Activated CD4-positive, alpha-beta T cell treated with anti-CD3 and anti-CD28 coated beads, Interleukin-2, amount 50 U/mL, for 1 hour (primary cell): ENCODE measurements at places on chromosomes 1 and 21.

DNA sequence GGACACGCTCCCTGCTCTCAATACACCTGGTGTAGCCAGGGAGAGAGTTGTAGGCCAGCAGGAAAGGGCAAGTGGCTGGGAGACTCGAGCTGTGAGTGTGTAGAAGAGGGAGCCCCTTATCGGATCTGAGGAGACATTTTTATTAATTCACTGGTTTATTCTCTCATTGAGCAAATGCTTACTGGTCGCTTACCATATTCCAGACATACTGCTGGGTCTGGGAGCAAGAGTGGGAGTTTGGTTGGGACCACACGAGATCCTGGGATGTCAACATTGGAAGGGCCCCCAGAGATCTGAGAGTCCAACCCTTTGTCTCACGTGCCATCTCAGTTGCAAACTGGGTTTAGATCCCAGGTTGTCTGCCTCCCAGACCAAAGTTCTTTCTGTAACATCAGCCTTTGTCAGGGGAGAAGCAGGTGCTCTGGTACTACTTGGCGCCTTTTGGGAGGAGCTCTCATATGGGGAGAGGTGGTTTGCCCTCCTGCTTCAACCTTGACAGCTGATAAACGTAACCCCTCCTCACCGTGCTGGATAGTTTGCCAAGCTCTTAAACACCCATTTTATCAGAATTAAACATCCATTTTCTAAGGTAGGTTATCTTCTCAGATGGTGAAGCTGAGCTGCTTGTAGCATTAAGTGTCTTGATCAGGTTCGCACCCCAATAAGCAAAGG lies 742 bp downstream of the TMEM222 start:
- no peak for DNase-seq

DNA sequence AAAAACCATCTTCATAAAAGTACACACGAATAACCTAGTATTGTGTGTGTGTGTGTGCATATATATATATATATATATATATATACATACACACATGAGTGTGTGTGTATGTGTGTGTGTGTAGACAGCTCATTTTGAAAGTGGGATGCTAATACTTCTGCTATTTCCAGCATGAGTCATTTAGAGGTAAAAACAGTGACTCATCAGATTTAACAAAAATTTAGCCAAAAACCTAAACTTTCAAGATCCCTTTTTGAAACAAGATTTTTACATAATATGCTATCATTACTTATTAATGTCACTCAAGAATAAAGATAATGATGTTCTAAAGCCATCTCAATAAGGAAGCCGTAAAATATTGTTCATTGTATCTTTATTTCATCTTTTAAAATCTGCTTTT lies 35.6 kb upstream of the ADGRL4 start:
- DNase-seq, result no peak

DNA sequence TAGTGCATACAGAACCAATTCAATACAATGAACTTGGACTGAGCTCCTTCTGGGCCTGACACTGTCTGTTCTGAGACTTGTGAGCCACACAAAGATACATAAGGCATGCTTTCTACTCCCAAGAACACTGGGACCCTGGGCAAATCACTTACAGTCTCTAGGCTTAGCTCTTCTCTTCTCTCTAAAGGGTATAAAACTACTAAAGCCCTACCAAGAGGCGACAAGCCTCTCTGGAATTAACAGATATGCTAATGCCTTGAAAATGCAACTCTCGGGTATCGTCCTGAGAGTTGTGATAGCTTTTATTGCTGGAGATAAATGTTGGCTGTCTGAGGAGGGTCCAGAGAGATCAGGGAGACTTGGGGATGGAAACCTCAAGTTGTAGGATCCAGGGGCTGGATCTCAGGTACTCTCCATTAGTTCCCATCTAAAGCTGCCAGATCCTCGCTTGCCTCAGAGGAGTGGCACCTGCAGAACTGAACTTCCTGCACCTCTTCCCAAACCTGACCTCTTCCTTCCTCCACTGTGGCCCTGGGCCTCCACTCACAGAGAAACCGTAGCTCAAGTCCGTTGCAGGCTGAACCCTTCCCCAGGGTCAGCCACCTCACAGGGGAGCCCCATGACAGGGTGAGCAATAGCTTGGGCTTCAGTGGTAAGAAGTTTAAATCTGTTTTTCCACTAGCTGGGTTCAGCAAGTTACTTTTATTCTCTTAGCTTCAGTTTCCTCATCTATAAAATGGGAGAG lies 11.5 kb upstream of the CFAP45 start:
- no peak for DNase-seq

DNA sequence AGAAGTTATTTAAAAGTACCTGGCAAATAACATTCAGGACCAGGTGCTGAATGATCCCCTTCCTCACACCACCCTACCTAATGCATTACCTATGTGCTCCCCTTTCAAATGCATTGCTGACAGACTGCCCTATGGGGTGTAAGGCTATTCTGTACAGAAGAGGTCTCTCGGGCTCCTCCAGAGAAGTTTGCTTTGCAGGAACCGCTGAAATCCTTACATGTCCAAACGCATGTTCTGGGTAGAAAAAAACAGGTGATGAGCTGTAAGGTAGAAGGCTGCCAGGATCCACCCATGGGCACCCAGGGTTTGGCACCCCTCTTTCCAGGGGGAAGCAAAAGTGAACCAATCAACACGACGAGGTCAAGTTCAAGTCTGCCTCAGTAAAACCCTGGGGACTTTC lies 58.3 kb upstream of the TARBP1 start:
- DNase-seq, result no peak

GRCh38 chr21:43767984-43768867 lies 7.9 kb downstream of the CSTB start:
- no peak for DNase-seq

GRCh38 chr1:220572416-220572815 lies 44.5 kb downstream of the MARK1 start:
- no peak for DNase-seq

- no peak for DNase-seq
Measured at GRCh38 chr1:91603409-91603808, 102.8 kb downstream of the CDC7 start.
